ENCODE measurements at places on chromosomes 1 and 21.

DNA sequence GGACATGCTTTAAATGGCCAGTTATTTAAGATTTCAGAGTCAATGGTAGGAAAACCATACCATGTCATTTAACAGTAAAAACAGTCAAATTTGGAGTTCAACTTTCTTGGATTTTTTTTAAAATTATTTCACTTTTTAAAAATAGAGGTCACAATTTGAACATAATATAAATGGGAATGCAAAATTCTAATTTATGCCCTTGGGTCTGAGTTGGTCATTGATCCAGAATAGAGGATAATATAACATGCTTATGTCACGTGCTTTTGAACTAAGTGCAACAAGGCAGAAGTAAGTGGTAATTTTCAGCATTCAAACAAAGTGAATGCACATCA is 113.1 kb upstream of the SLC35F3 start:
- no peak for DNase-seq

DNA sequence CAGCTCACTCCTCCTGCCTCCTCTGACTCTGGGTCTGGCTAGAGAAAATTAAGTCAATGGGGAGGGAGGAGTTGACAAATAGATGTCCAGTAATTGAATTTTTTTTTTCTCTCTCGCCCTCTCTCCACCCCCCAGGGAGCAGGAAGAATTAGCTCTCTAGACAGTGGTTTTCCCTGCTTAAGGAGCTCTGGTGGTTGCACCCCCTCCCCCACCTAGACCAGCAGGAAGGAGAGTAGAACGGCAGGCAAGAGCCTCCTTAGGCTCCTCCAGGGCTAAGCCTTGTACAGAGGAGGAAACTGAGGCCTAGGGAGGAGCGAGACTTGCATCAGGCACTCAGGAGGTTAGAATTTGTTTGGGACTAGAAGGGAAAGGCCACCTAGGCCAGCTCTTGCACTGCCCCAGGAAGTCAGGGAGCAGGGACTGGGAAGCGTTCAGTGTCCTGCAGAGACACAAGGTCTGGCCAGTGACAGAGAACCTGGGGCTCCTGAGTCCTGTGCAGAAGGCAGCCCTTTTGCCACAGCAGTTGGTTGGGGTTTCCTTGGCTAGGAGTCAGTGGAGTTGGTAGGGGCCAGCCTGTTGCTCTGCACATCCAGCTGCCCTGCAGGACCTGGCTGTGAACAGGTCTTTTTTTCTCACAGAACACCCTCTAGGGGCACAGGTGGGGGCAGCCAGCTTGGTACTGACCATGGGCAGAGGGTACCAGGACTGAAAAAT is 49.5 kb upstream of the ACOT11 start:
- DNase-seq = no peak

DNA sequence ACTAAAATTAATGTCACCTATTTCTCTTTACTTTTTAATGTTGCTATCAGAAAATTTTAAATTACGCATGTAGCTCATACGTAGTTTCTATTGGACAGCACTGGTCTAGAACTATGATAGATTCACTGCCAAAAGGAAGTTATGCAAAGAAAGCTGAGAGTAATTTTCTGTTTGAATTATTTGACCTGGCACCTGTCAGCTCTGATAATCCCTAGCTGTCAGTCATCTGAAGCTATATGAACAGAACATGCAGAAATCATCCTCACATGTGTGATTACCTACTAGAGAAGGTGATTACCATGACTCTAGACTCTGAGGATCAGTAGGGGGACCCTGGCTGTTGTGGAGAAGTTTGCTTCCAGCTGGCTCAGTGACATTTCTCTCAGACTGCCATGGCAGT is 40.8 kb downstream of the F5 start:
- DNase-seq = no peak

DNA sequence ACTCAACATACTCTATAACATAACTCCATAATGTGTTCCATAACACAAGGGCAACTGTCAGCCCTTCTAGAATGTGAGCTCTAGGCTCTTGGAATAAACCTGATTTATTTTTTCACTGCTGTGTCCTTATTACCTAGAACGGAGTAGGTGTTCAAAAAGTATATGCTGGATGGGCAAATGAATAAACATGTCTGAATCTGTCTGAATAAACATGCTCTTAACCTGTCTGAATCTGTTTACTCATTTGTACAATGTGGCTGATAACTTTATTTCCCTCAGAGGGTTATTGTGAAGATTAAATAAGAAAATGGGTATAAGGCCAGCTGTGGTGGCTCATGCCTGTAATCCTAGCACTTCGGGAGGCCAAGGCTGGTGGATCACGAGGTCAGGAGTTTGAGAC is 42.3 kb downstream of the AZIN2 start:
- no peak for DNase-seq

GRCh38 chr1:3807769-3808168 is 11.5 kb upstream of the LRRC47 start:
- DNase-seq = no peak

GRCh38 chr1:114154963-114155322 is 1.3 kb upstream of the SYT6 start:
- no peak for DNase-seq

DNA sequence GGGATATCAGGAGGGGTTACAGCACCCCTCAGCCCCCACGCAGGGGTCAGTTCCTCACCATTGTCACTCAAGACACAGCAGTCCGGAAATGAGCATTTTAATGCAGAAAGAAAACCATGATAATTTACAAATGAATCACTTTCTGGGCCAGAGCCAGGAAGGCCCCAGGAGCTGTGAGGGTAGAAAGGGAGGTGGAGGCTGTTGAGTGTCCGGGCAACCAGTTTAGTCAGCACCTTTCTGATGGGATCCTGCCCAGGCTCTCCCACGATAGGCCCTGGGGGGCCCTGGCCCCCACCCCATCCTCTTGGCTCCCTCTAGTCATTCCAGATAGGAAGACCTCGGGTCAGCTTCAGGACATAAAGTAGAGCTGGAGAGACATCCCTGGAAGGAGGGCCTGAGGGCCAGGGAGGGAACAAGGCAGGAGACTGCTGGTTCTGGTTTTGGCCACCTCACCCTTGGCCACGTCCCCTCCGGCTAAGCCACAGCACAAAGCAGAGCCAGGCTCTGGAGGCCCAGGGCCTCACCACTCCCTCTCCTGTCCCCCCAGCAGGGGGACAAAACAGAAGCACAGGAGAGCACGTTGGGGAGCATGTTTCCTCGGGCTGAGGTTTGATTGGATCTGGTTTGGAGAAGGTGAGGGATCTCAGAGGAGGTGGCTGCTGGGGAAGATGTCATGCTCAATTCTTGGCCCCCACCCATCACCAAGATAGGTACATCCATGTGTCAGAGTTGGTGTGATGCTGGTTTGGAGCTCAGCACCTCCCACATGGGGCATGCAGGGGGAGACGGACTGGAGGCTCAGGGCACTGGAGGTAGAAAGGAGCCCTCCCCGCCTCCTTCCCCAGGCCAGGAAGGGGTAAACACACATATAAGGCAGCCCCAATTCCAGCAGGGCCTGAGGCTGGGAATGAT is 20.6 kb downstream of the ETNK2 start:
- DNase-seq = no peak

DNA sequence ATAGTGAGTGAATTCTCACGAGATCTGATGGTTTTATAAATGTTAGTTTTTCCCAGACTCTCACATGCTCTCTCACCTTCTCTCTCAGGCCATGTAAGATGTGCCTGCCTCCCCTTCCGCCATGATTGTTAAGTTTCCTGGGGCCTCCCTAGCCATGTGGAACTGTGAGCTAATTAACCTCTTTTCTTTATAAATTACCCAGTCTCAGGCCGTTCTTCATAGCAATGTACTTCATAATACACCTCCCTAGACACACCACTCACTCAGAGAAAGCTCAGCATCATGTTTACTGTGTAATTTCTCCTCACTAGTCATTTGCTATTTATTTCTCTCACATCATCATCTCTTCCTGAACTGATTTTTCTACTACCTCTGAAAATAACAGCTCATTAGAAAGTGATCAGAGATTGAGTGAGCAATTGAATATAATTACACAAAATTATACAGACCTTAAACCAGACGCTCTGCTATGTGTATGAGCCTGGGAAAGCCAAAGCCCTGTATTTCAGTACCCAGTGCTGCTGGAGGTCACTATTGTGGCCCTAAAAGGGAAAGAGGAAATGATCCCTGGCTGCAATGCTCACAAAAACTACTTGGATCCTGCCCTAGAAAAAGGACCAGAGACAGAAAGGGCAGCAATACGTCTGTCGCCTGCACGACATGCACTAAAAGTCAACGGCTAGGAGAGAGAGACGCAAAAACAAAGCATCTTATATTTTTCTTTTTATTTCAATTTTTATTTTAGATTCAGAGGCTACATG is 284.5 kb downstream of the DSCAM start:
- no peak for DNase-seq

GRCh38 chr1:10561955-10562354 is 87.2 kb downstream of the PEX14 start:
- DNase-seq = no peak

GRCh38 chr21:33937146-33937545 is 21.5 kb upstream of the ATP5PO start:
- no peak for DNase-seq

GRCh38 chr1:36650200-36651065 is 167.7 kb upstream of the CSF3R start:
- peak; percentile 70 for DNase-seq

DNA sequence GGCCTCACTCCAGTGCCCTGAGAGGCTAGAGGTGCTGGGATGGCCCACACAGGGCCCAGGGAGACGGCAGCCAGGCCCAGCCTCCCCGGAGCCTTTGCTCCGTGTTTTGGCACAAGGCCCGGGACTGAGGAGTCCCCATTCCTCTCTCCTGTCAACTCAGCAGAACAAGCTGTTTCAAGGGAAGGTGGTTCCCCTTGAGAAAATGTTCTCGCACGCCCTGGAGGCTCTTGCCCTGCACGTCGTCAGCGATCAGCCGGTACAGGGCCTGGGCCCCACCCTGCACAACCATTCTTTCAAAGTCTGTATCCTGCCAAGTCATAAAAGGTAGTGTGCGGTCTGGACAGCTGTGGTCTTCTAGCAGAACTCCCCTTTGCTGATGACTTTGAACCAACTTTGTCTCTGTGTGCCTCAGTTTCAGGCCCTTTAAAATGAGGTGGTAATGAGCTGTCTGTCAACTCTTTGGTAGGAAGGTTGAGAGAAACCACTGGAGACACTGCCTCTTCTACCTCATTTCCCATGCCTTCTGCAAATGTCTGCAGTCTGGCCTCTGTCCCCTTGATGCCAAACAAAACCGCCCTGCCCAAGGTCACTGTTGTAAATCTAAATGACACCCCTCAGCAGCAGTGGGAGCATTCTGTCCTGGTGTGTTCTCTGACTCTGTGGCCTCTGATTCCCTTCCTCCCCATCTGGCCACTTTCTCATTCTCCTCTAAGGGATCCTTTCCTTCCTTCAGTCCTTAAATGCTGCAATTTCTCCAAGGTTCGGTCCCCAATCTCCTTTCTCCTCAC is 138.6 kb upstream of the JUN start:
- DNase-seq = peak; percentile 37

- no peak for DNase-seq
These were observed 181.1 kb downstream of the LRRC40 start for GRCh38 chr1:70024272-70024671.
